Ureter (tissue), 1 donor: ENCODE measurements at places on chromosomes 16 and 17.

DNA sequence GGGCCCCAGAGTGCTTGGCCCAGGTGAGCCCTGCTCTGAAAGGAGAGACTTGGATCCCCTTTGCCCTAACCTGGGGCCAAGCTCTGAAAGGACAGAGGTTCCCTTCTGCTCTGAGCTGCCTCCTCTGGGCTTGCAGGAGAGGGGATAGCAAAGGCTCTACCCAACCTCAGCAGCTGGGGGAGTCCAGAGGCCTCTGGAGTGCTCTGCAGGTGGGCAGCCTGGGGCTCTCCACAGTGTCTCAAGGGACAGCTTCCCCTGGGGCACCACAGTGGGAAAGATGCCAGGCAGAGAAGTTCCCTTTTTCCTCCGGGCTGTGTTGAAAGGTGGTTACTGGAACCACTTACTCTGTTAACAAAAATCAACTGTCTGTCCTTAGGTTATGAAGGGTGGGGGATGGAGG is 48.2 kb upstream of the MGAT5B start:
- DNase-seq: no peak

- DNase-seq: no peak
These were observed 51.5 kb downstream of the MPRIP start for GRCh38 chr17:17093764-17094163.

DNA sequence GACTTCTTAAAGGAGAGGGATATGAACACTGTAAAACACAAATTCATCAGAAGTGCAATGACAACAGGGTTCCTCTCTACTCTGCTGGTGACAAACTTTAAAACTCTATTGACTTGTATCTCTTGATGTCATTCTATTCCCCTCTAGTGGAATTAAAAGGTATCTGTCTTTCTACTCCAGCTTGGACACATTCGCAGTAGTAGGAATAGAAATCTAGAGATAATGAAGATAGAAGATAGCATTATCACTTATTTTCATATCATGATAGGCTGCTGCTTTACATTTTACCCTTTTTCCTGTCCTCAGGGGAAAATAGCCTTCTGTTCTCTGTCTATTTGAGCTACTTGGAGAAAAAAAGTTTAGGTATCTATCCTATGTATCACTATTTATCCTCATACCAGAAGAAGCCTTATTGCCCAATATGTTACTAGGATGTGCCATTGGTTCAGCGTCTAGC is 209.6 kb upstream of the CACNG5 start:
- no peak for DNase-seq

GRCh38 chr16:68093816-68094613 is 8.8 kb downstream of the NFATC3 start:
- no peak for DNase-seq

GRCh38 chr17:74777901-74778515 is 1.9 kb upstream of the NAT9 start:
- no peak for DNase-seq

DNA sequence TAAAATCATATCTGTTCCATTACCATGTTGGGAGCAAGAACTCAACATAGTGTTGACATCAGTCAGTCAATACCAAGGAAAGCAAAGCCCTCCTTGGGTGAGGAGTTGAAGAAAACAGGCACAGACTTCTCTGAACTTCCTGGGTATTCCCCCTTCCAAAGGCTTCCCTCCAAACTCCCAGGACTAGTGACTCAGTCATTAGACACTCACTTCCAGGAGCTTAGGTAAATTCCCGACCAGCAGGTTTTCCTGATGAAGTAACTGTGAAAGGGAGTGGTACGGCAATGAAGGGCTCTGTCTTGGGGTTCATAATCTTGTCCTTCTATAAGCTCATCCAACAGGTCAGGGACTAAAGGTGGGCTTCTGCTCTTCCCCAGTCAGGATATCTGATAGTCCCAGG is 293.8 kb upstream of the AXIN2 start:
- no peak for DNase-seq

GRCh38 chr17:75277664-75278071 is 6.6 kb upstream of the MIF4GD start:
- DNase-seq: no peak

GRCh38 chr16:53309457-53309856 is 124.8 kb upstream of the RBL2 start:
- no peak for DNase-seq

DNA sequence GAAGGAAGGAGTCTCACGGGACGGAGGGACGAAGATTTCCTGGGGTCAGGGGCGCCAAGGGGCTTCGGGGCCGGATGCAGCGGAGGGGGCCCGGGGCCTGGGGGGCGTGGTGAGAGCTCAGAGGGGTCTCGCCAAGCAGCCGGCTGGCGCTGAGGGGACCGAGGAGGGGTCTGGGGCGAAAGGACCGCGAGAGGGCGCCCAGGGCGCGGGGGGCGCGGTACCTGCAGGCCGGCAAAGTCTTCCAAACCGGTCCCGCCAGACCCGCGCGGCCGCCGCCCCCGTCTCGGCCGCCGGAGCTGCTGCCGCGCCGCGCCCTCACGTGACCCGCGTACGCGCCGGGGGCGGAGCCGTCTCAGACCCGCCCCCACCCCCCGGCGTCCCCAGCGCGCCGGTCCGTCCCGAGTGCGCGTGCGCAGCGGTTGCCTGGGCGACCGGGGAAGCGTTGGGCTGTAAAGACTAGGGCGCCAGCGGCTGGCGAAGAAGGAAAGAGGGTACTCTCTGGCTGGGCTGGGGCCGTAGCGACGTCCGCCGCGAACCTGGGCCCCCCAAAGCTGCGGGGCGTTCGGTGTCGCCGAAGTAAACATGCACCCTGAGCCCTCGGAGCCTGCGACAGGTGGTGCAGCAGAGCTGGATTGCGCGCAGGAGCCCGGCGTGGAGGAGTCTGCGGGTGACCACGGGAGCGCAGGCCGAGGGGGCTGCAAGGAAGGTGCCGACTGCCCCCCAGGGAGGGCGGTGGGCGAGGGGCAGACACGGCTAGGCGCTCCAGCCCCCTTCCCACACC is at the start of the genes DNAAF1 and HSDL1:
Gene DNAAF1, plus strand, starts transcription at position 450 of the 781 bp plus-strand sequence. Its CDS starts 133 bp downstream, at position 583.
Gene HSDL1, minus strand, starts transcription at position 319 of the 781 bp plus-strand sequence. CDS start 13,856 bp downstream, outside the sequence.
- peak; percentile 93 for DNase-seq
